ENCODE measurements at places on chromosomes 5 and 9. TPM values are rescaled to one million over a fixed set of nuclear protein-coding genes. Genes with fewer than 3 reads are reported as not detected.

Gene GFI1B
- total RNA-seq, result not detected

Gene TMEM174
- total RNA-seq, result not detected

Gene PCDHB16
- total RNA-seq, result 0.48 TPM

Gene PRUNE2
- total RNA-seq, result 4.9 TPM

DNA sequence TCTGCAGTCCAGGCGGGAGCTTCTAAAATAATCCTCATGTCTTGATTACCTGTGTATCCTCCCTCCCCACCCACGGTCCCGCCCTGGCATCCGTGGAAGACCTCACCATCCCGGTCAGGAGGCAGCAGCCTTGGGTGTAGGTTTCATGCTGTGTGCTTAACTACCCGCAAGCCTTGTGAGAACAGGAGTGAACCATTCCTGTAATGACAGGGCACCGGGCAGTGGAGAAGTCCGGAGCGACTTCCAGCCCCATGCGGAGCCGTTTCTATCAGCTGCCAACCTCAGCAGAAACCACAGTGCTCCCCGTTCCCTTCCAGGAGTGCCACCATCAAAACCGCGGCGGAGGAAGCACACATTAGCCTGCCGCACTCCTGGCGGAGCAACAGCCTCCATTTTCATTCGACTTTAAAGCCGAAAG is 123.5 kb upstream of the LMX1B start:
- ATAC-seq, result no peak

DNA sequence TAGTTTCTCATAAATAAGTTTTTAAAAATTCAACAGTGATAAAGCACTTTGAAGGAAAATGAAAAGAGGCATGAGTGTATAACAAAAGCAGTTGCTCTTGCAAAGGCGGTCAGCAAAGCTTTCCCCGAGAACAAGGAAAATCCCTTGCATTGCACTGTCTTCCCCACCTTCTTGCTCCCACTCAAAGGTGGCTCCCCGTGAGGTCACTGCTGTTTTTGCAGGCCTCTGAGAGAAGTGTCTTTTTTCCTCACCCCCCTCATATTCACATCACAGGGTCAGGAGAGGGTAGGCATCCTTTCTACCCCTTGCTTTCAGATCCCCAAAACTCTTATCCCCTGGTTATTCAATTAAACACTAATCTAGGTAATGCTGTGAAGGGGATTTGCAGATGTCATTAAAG is 15.2 kb upstream of the SLC36A1 start:
- no peak for ATAC-seq

DNA sequence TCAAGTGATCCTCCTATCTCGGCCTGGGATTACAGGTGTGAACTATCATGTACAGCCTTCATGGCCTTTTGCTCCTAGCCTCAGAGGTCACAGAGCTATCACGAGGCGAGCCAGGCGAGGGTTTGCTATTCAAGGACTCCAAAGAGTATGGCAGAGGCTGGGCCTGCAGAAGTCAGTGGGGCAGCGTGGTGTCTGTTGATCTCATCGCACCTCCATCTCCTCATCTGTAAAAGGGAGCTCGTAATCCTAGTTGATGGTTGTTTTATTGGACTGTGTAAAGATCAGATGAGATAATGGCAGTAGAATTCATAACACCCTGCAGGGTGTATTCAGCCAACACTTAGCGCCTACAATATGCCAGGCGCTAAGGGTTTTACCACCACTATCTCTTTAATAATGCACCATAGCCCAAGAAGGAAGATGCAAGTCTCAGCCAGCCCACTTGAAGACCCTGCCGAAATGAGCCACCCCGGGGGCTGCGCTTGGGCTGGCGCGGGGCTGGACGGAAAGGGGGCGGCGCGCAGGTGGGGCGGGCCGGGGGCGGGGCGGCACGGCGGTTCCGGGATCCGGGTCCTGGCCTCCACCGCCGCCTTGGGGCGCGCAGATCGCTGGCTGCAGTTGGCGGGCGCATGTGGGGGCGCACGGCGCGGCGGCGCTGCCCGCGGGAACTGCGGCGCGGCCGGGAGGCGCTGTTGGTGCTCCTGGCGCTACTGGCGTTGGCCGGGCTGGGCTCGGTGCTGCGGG is at the start of gene GALNT12:
Gene GALNT12 (plus strand): TSS at position 601 of the 744 bp plus-strand sequence. CDS start 29 bp downstream, at position 630.
- no peak for ATAC-seq

DNA sequence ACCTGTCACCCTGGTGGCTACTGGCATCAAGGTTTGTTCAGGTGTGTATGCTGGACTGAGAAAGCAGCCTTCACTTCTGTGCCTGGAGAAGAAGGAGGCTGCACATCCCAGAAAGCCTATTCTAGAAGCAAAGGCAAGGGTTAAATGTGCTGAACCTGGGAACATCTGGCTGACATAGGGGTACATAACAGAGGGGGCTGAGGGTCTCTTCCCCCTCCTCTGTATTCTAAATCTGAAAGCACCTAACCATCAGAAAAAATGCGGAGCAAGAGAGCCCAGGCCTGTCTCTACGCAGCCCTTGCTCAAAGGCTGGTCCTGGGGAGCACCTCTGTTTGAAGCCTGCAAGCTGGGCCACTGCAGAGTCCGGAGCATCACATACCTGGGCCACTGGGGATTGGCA is 53.2 kb upstream of the FSTL4 start:
- no peak for ATAC-seq

DNA sequence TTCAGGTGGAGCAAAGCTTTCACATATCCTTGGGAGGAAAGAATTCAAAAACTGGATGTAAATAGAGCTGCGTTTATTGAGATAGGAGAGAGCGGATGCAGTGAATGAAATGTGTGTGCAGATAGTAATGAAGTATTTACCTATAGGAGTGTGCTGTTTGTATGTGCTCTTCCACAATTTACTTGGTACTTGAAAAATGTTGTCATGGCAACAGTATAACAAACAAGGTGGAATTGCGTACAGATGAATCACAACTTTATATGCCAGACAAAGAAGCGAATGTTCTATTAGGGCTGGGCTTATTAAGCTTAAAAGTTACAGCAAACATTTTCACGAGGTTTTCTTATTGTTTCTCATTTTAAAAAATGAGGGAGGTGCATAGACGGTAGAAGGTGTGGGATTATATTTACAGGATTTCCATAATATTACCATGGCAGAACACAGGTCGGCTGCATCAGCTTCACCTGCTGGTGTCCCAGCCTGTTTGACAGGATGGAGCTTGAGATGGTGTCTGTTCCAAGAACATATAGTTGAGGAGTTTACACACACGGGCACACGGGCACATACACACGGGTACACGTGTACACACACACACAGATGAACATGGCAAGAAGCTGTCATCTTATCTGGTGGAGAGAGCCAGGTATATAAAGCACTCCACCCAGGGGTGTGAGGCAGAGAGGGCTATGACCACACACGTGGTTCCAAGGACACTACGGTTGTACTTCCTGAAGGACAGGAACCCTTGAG is 155.7 kb downstream of the RMI1 start:
- ATAC-seq, result peak; percentile 70

GRCh38 chr9:88692827-88693226 is 157.8 kb downstream of the NXNL2 start:
- ATAC-seq, result no peak

- ATAC-seq, result peak; percentile 92
These were observed 59.8 kb upstream of the POU5F2 start for GRCh38 chr5:93800988-93801811.

DNA sequence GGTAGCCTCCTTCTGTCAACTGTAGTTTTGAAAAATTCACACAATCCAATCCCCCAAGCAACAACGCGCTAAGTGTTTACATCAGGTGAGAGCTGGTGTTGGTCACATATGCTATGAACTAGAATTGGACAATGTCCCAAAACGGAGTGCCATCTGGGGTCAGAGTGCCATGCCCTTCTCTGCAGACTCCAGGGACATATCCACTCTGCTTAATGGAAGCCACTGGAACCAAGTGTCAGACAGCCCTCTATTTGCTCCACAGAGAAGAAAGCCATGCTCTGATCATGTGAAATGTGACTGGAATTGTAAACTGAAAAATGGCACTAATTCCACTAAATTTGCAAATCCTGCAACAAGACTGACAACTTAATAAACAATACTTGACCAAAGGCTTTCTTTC is 12.2 kb downstream of the ABCA1 start:
- no peak for ATAC-seq

DNA sequence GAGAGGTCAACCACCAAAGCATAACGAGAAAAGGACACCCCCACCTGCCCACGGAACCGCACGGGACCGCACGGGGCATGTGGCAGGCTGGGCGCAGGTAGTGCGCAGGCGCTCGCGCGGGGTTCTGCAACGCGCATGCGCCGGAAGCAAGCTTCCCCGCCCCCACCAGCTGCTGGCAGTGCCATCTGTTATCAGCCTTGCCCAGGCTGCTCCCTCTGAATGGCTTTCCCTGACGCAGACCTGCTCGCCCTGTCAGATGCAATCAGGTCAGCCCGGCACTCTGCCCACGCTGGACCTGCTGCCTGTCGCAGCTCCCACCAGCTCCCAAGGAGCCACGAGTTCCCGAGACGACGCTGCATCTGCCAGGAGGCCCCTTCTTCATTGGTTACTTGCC is 22.8 kb downstream of the PTCH1 start:
- peak; percentile 42 for ATAC-seq

DNA sequence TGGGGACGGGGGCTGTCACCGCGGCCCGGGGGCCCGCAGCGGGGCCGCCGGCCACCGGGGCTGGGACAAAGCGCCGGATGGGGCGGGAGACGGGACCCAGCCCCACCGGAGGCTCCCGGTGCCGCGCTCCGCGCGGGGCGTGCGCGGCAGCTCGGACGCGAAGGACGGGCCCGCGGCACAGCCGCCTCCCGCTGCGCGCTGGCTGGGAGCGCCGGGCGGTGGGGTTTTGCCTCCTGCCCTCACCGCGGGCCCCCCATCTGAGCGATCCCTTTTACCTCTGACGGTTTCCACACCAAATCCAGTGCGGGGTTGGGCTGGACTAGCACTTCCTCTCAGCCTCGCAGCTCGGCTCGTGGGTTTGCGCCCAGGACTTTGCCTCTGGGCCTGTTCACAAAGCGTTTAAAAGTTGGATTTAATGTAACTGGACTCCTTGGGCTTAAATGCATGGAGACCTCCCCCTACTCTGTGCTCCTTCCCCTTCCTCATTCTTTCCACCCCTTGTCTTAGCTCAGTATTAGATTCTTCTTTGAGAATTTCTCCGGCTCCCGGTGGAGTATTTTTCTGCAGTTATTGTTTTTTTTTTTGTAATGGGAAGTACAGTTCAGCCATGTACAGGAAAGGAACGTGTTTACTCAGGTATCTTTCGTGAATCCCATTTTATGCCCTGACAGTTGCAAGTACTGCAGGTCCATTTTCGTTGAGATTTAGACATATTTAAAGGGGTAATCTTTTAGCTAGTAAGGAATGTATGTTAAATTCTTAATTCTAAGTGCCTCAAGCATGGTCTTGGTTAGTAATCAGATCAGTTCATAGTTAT is 691 bp downstream of the FCHO2 start:
- no peak for ATAC-seq

Measured in esophagus mucosa (tissue), 1 donor.